Germinal center (tissue), 1 donor: ENCODE measurements at places on chromosomes 2 and 18.

DNA sequence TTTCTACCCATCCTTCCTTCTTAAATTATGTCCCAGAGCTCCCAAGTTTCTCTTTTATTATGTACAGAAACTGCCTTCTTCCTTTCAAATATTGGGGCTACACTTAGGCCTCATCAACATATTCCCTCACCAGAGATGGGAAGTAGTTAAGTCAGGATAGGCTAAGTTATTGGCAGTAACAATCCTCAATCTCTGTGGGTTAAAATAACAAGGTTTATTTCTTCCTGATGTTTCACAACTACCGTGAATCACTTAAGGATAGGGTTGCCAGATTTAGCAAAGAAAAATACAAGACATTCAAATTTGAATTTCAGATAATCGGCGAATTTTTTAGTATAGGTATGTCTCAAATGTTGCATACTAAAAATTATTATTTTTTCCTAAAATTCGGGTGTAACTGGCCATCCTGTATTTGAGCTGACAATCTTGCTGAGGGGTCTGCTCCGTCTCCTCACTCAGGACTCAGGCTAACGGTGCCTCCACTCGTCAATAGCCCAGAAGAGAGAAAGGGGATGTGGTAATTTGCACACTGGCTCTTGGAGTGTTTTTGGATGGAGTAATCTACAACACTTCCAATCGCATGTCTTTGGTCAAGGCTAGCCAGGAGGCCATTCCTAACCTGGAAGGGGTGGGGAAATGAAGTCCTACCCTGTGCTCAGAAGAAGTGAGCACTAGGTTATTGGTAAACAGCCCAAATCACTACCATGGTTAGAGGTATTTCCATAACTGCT is 91.7 kb downstream of the ACTR3 start:
- no peak for DNase-seq

DNA sequence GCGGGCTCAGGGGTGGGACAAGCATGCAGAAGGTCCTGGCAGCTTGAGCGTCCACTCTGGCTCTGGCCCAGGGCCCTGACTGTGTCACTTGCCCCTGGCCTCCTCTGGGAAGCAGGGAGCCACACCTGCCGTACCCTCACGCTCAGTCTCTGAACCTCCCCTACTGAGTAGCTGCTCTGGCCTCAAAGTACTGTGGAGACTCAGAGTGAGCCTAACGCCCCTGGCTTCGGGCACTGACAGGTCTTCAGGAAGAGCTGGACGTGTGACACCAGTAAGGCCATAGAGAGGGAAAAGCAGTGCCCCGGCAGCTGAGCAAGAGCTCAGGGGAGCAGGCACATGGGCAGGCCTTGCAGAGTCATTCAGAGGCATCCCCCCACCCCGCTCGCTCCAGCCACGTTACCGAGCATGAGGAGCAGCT is 73.3 kb downstream of the SFXN5 start:
- no peak for DNase-seq

DNA sequence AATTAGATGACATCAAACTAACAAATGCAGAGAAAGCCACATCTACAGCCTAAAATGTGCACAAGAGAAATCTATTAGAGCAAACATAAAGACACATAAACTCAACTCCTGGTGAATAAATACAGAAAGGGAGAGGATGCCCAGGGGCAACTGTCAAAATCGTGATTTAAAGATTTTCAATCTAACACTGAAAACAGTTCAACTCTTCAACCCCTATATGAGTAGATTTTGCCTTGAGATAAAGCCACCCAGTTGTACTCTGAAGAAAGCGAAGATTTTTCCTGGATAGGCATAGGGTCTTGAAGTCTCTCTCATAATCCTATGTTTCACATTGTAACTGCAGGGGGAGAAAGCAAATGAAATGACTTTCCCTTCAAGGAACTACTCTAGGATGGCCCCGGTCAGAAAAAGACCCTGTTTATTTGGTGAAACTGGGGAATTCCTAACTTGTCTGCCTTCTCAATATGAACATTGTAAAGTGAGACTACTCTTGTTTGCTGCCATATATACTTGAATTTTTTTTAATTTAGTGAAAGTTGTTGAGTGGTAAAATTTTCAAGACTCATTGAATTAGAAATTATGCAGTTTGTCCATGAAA is 226.7 kb downstream of the ERBB4 start:
- no peak for DNase-seq

DNA sequence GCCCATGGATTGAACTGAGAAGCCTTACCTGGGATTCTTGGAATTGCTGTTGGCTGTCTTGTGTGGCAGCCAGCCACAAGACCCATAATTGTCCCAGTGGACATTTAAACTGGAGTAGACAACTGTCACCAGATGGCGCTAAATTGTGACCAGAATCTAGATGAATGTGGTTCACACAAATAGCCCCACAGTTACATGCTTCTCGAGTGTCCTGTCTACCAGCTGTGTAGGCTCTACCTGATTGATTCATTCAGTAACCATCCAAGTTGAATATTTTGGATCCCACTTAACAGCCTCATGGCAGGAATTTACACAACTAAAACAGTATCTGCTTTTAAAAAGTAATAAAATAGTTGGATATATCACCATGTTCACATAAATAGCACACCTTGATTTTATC is 73.2 kb downstream of the MAP4K4 start:
- peak; percentile 20 for DNase-seq

GRCh38 chr2:222861411-222862105 is 722 bp downstream of the ACSL3 start:
- peak; percentile 56 for DNase-seq
